GM18507 (cell line): ENCODE measurements at places on chromosomes 7 and 10.

DNA sequence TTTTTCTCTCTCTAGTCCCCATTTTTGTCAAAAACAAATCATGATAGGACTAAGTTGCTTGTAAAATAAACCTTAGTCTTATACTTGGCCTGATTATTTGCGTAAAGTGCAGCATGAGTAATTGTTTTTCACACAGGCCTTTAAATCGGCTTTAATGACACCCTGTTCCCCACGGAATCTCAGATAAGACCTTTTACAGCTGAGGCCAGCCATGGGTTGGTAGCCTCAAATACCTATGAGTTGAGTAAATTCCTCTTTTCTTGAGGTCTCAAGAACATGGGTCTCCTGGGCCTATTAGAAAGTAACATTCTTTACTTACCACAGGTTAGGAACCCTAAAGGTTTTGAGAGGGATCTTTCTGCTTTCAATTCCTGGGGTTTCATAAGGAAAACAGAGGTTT is 761.0 kb upstream of the PHF14 start:
- DNase-seq, result no peak

DNA sequence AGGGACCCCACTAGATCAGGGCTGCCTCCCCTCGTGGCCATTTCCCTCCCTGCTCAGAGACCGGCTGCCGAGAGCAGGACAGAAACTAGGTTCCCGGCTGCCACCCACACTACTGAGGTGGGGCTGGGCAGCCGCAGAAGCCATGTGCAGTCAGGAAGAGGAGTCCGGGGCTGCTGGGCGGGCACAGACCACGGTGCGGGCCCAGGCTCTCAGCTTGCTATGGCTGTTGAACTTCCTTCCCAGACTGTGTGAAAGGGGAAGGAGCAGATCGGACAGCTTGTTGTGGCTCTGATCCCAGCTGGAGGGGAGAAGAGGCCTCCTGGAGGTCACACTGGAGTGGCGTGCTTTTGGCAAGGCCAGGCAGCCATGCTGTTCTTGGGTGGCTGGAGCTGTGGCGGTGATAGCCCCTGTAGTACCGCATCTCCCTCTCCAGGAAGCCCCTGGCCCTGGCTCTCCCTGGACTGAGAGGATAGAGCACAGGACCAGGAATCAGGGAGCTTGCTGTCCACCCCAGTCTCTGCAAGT is 56.8 kb downstream of the HK1 start:
- no peak for DNase-seq

DNA sequence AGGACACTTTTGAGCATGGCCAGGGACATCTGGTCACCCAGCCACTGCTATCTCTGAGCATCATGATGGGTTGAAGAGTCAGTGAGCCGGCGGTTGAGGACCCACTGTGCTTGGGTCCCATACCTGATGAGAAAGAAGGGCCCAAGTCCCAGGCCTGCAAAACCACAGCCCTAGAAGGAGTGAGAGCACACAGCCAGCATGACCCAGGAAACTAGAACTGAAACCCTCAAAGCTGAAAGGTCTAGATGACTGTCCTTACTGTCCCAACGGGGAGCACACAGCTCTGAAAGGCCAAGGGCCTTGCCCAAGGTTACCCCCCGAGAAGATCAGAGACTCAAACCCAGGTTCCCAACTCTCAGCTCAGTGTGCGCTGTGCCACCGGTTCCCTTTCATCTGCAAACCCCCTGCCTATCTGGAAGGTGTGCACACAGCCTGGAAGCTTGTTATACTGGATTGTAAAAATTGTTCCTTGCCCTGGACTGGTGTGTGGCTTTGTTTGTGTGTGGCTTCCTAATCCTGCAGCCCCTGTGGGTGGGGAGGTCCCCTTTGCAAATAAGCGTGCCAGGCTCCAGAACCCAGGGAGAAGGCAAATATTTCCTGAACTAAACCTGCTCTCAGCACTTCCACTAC is 22.6 kb upstream of the PSAP start:
- peak; percentile 72 for DNase-seq

- no peak for DNase-seq
Observed at GRCh38 chr7:39035903-39036302, 58.2 kb downstream of the POU6F2 start.

DNA sequence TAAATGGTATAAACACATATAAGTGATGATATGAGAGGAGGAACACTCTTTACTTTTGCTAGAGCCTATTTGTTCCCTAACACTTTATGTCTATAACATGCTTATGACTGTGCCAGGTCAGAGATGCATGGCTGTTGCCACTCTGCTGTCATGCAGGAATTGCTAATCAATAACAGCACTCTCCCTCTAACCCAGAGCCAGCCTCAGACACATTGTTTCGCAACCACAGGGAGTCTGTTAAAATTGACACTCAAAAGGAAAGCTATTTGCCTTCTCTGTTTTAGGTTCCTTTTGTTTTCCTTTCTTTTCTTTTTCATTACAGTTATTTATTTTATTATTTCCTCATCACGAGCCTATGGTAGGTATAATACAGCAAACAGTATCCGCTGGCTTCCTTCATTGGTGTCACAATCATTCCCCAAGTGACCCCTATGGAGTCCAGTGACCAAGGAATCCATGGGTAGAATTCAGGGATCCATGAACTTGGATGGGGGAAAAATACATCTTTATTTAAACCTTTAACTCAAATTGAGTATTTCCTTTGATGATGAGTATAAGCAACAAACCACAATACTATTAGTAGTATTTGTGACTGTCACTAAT is 6.8 kb downstream of the PON2 start:
- DNase-seq, result no peak

GRCh38 chr10:114142018-114142417 is 32.0 kb downstream of the CCDC186 start:
- no peak for DNase-seq

- DNase-seq, result no peak
Observed at GRCh38 chr7:39733881-39734632, 110.7 kb downstream of the RALA start.

DNA sequence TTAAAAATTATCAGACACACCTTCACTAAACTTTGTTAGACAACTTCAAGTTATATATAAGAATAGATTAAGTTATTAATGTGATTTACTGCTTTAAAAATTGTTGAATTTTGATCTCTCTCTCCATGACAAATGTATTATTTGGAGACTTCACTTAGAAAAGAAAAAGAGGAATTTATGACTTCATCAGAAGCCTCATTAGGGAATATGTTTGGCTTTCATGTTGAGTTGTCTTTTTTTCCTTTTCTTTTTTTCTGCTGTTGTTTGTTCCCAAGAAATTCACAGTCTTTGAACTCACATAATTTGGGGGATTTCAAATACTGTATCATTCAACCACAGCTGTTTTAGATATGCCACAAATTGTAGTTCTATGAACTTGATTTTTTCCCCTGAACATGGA is 149.5 kb downstream of the PPP1R9A start:
- DNase-seq, result no peak

DNA sequence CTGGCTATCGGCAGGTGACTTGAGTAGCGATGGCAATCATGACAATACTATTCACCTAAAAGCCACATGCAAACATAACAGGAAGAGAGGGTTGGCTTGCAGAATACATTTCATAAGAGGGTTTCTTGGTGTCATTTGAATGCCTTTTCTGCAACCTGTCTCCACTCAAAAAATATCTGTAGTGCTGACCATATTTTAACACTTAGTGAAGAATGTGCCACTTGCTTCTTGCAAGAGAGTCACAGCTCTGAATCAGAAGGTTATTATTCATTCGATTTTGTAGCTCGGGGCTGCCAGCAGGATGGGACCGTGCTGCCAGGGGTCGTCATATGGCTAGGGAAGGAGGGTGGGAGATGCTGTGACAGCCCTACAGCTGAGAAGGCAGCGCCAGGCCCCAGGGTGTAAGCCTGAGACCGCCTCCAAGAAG is 152.0 kb upstream of the PITRM1 start:
- DNase-seq, result no peak

DNA sequence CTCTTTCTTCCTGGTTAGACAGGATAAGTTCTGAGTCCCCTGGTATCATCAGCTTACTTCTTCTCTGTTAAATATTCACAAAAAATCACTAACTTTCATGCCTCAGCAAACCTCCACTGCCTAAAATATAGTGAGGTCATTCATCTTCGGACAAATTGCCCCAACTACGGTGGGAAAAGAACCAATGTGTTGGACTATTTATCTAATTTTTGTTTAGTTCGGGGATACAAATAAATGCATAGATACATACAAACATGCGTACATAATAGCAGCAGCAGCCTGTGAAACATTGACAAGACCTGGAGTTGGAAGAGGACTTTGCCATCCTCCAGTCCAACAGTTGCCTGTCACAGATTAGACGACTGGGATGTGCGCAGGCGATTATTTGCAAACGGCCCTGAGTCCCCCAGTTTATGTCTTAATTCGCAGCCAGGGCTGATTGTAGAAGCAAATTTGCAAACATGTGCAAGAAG is 51.5 kb downstream of the EGFR start:
- DNase-seq, result no peak

GRCh38 chr7:157515342-157516041 is 178.7 kb downstream of the DNAJB6 start:
- no peak for DNase-seq

- no peak for DNase-seq
Observed at GRCh38 chr10:96826438-96826837, 5.7 kb upstream of the LCOR start.

DNA sequence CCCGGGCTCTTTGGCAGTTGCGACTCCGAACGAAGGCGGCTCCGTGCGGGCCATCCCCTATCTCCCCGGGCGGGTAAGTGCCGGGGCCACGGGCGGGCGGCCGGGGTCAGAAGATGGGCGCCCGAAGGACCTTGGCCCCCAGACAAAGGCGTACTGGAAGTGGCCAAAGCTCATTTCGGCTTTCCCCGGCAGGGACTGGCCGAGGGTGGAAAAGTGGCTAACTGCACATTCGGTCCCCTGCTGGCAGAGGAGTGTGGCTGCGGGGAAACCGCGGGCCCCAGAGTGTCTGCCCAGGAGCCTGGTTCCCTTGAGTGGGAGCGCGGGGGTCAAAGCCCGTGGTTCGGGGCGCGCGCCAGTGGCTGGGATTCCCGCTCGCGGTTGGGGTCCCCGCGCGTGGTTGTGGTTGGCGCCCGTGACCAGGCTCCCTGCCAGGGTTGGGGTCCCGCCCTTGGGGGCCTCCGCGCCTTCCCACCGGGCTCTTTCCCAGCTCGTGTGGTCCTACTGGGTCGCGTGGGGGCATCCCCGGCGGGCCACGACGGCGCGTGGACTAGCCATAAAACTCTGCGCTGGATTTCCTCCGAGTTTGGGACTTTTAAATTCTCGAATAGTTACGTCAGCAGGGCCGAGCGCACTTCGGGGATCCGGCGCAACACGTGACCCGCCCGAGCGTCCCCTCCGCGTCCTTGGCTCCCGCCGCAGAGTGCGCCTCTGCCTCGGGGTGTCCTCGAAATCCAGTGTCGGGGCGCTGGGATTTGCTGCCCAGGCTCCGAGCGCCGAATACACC is 124.4 kb downstream of the TACC2 start:
- DNase-seq, result no peak

DNA sequence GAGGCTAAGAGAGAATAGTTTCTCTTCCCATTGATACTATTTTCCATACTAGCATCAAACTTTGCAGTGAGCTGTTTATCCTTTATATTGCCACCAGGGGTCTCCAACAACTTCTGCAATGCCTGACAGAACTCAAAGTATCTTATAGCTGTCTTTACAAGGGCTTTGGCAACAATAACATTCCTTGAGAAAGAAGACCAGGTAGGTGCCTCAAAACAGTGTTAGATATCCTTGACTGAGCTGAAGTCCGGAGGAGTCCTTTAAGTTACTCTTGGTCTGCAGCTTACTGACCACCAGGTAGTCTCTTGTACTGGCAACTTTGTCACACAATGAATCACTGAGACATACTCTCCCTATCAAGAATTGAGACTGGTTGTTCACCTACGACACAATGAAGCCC is 30.0 kb upstream of the TES start:
- no peak for DNase-seq

GRCh38 chr10:128011059-128011979 is 104.4 kb downstream of the PTPRE start:
- DNase-seq, result peak; percentile 75

GRCh38 chr7:107029061-107029763 is 15.3 kb upstream of the PRKAR2B start:
- DNase-seq, result no peak

DNA sequence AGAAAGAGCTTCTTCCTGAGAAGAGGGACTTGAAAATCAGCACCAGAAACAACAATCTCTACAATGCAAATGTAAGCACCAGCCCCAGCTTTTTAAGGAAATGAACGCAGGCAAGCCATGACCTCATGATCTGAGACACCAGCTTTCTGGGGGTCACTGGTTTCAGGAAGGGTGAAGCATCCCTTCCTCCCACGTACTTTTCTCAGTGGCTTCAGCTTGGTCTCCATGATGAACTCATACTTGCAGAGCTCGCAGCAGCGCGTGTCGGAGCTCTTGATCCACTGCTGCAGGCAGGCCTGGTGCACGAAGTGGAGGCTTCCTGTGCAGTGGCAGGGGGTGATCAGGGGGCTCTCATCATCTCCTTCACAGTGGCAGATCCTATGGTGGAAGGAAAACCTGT is 87.0 kb downstream of the ALOX5 start:
- peak; percentile 65 for DNase-seq

- DNase-seq, result no peak
Observed at GRCh38 chr10:22564060-22564459, 150.3 kb downstream of the PIP4K2A start.

DNA sequence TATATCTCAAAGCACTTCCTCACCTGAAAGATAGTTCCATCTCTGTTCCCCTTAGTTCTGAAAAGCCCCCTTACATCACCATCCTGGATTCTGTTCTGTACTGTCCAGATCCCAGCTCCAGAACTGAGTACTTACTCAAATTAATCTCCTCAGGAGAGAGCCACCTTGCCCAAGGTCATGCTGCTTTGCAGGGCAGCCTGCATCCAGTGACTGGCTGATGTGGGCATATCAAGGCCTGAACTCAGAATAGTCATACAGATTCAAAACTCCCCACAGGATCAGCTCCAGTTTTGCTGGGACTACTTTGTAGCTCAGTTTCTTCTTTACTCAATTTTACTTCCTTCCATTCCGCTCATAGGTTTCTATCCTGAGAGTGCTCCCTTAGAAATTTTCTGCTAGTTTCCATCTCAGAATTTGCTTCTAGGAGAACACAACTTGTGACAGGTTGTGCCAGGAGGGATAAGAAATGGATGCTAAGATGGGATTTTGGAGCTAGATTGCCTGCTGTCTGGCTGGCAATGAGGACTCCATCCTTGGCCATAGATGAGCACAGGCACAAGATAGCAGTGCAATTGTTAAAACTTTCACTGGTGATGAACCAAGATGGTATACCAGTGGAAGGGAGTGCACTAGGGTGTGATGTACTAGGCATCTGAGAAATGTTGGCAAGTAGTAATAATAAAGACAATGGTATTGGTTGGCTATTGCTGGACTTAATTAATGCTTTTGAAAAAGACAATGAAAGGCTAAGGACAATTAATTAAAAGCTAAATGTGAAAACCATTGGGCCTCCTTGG is 17.3 kb downstream of the SRGN start:
- DNase-seq, result no peak

DNA sequence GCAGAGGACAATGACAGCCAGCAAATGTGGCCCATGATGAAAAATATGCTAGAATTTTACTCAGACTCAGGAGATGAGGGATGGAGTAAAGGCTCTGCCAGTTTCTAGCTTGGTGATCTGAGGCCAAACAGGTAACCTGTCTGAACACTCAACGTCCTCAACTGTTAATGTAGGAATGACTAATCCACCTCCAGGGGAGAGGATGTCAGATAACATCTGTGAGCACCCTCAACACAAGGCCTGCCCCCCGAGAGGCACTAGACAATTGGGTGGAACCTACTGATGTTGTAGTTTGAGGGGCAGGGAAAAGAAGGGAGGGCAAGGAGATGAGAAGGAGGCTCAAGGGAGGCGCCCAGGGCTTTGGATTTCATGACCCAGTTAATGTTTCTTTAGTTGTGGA is 445.1 kb downstream of the PLXNA4 start:
- no peak for DNase-seq

GRCh38 chr10:112227331-112227987 is 43.9 kb upstream of the GPAM start:
- no peak for DNase-seq
